ENCODE measurements at places on chromosomes 6 and 20.

- DNase-seq = no peak
Measured at GRCh38 chr20:61161726-61162390, 90.2 kb upstream of the CDH4 start.

DNA sequence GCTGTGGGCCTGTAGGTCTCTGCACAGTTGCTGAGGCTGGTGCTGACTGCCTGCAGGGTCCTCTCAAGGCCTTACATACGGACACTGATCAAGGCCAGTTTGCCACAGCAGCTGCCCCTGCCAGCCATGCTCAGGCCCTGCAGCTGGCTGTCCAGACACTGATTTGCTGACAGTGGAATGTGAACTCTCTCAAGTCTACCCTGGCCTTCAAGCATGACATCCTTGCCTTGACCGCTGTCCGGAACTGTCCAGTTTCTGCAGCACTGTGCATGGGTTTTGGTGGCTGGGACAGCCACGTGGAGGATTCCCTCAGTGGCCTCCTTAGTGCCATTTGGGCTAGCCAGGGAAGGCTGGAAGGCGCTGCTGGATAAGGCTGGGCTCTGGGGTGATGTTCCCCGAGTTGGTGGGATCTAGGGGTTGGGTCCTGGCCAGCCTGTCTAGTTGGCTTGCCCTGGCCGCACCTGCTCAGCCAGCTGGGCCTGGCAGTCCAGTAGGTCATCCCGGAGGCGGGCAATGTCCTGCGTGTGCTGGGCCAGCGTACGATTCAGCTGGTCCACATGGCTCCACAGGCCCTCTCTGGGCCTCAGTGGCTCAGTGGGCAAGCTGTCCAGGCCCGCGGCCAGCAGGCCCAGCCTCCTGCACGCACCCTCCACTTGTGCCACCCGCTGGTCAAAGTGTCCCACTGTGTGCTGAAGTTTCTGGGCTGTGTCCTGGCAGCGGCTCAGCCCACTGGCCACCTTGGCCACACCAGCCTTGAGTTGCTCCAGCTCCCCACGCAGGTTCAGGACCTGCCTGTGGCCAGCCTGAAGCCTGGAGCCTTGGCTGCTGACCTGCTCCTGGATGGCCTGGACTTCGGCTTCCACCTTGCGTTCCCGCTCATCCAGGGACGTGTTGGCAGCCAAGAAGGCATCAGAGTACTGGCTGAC is 5.5 kb downstream of the EMILIN3 start:
- DNase-seq = no peak

DNA sequence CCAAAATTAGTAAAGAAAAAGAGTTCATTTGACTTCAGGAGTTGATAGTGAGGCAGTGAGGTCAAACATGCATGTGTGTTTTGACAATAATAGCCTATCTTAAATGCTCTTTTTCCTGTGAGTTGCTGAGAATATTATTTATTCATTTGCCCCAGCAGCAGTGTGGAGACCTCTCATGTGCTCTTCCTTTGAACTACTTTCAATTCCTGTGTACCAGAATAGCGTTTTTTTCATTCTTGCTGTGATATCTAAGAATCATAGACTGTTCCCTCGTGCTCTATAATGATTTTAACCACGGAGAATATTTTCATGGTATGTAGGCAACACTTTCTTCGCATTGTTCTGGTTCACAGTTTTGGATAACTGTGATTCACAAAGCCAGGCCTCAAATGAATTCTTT is 5.2 kb downstream of the CDYL start:
- DNase-seq = no peak

GRCh38 chr20:3248167-3248992 is 9.4 kb upstream of the SLC4A11 start:
- no peak for DNase-seq

GRCh38 chr6:70474751-70475150 is 61.4 kb downstream of the FAM135A start:
- DNase-seq = no peak

DNA sequence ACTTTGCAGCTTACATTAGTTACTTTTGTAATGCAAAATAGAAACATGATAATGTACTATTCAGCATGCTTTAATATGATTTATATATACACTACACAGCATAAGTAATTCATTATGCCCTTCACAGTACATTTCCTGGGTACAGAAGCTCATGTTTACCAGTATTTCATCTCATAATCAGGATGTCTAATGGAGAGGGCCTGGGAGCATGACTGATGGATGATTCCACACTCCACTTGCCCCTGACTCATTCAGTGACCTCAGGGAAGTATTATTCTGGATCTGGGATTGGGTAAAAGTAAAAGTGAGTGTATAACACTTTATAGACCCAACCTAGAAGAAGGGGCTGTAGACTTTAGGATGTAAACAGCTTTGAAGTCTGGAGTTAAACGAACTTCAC is 31.4 kb upstream of the BACH2 start:
- no peak for DNase-seq

DNA sequence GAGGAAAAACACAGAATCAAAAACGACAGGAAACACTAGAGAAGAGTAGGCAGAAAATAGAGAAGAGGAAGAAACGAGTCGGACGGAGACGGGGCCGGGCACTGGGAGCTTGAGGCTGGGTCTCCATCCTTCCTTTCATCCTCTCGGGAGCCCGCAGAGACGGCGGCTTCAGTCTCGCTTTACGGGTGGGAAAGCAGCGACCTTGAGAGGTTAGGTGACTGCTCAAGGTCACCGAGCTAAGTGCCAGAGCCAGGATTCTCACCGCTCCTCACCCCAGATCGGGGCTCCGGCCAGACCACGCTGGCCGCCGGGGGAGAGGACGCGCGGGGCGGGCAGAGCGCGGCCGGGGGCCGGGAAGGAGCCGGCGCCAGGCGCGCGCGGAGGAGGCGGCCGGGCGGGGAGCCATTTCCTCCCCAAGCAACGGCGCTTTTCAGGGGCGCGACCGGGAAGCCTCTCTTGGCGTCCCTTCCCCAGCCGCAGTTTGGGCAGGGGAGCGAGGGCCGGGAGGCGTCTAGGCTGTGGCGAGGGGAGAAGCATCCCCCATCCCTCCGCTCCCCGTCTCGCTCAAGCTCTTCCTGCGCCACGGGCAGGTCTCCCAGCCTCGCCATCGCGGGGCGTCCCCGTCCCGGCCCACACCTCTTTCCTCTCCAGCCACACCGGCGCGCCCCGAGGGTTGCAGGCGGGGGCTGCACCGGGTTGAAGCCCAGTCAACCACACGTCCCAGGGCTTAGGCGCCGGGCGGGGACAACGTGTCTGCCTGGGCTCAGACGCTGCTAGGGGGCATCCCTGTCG is 24.1 kb upstream of the MAP3K7 start:
- DNase-seq = peak; percentile 43

- DNase-seq = no peak
Measured at GRCh38 chr20:35604449-35604747, 11.2 kb upstream of the SPAG4 start.

DNA sequence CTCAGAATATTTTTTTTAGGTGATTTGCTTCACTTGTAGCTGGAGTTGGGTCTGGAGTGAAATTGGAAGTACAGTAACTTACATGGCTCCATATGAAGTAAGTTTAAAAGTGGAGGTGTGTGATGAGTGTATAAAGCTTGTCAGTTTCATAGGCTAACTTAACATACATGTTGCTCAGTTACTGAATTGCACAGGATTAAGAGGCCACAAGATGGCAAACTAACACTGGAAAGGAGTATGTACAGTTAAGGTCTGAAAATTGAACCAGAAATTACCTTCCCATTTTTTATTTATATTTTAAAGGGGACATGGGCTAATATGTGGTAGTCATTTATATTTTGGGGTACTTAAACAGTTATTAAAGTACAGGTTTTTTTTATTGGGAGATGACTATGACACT is 45.3 kb upstream of the SMIM8 start:
- DNase-seq = peak; percentile 10
